ENCODE measurements at places on chromosomes 1 and 21. TPM values are rescaled to one million over a fixed set of nuclear protein-coding genes. Genes with fewer than 3 reads are reported as not detected.

CCDC24 gene
- total RNA-seq, result 3.8 TPM

NPHS2 gene
- not detected for total RNA-seq

MPZ gene
- 0.87 TPM for total RNA-seq

ST6GALNAC3 gene
- 0.99 TPM for total RNA-seq

FAM72A gene
- 1.7 TPM for total RNA-seq

LAMC2 gene
- total RNA-seq, result 2.3 TPM

RCSD1 gene
- total RNA-seq, result 0.87 TPM

GUCA2A gene
- not detected for total RNA-seq

PKLR gene
- total RNA-seq, result not detected

PRELP gene
- 4.3 TPM for total RNA-seq

AK5 gene
- total RNA-seq, result 72.4 TPM

FCAMR gene
- total RNA-seq, result not detected

BNIPL gene
- total RNA-seq, result under 0.01 TPM

C1orf87 gene
- total RNA-seq, result 0.15 TPM

PHLDA3 gene
- total RNA-seq, result 99.2 TPM

PIAS3 gene
- total RNA-seq, result 13.7 TPM

ARF1 gene
- 297 TPM for total RNA-seq

TIAM1 gene
- 2.9 TPM for total RNA-seq

AP4B1 gene
- 27.2 TPM for total RNA-seq

NOS1AP gene
- 0.29 TPM for total RNA-seq

CFAP126 gene
- total RNA-seq, result not detected

PRAMEF17 gene
- total RNA-seq, result not detected

AMIGO1 gene
- total RNA-seq, result 3.6 TPM

RNU1-1 gene
- under 0.01 TPM for total RNA-seq

TTC34 gene
- total RNA-seq, result 0.15 TPM

AIRE gene
- under 0.01 TPM for total RNA-seq

SPRR5 gene
- total RNA-seq, result not detected

NPL gene
- total RNA-seq, result 2.8 TPM

TAS1R3 gene
- 0.50 TPM for total RNA-seq

PRXL2B gene
- total RNA-seq, result 17.3 TPM

FLVCR1 gene
- 6.8 TPM for total RNA-seq

RGS4 gene
- total RNA-seq, result 110 TPM

RPE65 gene
- not detected for total RNA-seq

RGSL1 gene
- not detected for total RNA-seq

PRPF38B gene
- total RNA-seq, result 15.4 TPM

GJA9 gene
- not detected for total RNA-seq

CACHD1 gene
- 4.5 TPM for total RNA-seq

TSSK3 gene
- total RNA-seq, result 1.0 TPM

SMPDL3B gene
- total RNA-seq, result not detected

TOR1AIP1 gene
- 55.1 TPM for total RNA-seq

KIF26B gene
- total RNA-seq, result 0.87 TPM

RAB3B gene
- total RNA-seq, result 29.5 TPM

SNAP47 gene
- total RNA-seq, result 63.1 TPM

GSTM5 gene
- total RNA-seq, result 6.4 TPM

SOAT1 gene
- 47.0 TPM for total RNA-seq

SLAMF9 gene
- total RNA-seq, result not detected

CA6 gene
- total RNA-seq, result not detected

SLC30A2 gene
- total RNA-seq, result not detected

LYPD8 gene
- not detected for total RNA-seq

SHE gene
- total RNA-seq, result 0.15 TPM

Measured in smooth muscle cell of trachea (primary cell).